Activated naive CD4-positive, alpha-beta T cell treated with anti-CD3 and anti-CD28 coated beads, Interleukin-2, amount 50 U/mL, for 16 hours (primary cell): ENCODE measurements at places on chromosomes 5 and 9.

GRCh38 chr9:93108291-93109041, 12.4 kb downstream of the CARD19 start:
- DNase-seq, result peak; percentile 55

DNA sequence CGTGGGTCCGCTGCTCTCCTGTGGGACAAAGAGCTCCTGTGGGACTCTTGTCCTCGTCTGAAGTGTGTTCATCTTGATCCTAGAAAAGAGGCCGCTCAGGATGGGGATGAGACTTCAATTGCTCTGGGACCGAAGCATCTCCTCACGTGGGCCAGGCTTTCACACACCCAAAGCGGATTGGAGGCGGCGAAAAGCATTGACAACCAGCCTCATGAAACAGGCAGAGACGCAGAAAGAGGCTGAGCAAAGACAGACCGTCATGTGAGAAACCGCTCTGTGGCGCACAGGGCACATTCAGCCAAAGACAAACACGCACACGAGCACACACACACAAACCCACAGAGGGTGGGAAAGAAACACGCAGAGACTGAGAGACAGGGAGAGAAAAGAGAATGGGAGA, 479.5 kb downstream of the SPATA31A7 start:
- DNase-seq, result no peak

GRCh38 chr5:146662229-146662628, 146.2 kb upstream of the GPR151 start:
- DNase-seq, result no peak

- no peak for DNase-seq
Observed at GRCh38 chr5:146574713-146575112, 58.7 kb upstream of the GPR151 start.

DNA sequence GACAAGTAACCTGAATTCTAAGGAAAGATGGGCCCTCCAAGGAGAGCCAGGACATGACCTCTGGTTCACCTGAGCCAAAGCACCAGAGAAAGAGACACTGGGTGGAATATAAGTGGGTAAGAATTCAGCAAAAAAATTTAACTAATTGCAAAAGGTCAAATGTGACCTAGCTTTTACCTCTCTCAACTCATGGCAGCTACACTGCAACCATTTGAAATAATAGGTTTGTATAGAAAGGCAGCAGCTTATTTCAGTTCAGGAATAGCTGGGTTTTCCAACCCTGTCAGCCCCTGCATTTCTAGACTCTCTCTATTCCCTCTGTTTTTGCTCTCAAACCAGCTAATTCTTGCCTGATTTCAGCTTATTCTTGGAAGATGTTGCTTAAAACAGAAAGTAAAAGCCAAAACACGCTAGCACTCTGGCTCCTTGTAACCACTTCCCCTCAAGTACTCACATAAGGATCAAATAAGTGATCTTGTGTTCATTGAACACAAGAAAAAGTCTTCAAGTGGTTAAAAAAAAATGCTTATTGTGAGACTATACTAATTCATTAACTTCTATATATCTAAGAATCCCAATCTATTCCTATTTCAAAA, 101.1 kb upstream of the NR4A3 start:
- DNase-seq, result no peak

GRCh38 chr5:1965925-1966324, 83.2 kb upstream of the IRX4 start:
- no peak for DNase-seq

DNA sequence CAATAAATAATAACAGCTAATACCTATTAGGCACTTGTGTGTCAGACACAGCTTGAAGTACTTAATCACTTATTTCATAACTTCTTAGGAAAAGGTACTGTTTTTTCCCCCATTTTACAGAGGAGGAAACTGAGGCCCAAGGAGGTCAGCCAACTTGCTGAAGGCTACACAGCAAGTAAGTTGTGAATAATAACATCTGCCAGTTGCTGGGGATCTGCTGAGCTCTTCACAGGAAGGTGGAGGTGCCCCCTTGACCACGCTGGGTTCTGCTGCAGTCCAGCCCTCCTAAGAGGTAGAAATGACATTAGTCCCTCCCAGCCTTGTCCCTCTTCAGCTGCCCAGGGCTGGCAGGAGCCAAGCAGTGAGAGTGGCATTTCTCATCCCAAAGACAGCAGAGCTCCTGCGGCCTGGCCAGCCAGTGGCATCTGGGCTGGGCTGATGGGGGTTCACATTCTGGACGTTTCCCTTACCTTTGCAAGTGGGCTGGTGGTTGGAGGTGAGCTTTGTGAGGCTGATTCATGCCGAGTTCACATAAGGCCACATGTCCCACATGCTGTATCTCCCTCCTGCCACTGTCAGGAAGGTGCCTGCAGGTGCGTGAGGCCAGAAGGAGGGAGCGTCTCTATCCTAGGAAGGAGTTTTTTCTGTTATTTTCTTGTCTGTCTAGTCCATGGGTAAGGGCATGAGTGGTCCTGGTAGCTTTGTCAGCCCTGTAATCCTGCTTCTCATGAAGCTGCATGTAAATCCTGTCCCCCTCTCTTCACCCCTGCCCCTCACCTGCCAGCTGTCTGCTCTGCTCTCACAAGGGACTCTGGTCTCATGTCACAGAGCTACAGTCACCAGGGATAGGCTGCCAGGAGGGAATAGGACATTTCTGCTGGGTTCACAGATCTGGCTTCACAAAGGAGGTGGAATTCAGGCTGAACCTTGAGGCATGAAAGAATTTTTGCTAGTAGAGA, 171.7 kb downstream of the MACROH2A1 start:
- no peak for DNase-seq

DNA sequence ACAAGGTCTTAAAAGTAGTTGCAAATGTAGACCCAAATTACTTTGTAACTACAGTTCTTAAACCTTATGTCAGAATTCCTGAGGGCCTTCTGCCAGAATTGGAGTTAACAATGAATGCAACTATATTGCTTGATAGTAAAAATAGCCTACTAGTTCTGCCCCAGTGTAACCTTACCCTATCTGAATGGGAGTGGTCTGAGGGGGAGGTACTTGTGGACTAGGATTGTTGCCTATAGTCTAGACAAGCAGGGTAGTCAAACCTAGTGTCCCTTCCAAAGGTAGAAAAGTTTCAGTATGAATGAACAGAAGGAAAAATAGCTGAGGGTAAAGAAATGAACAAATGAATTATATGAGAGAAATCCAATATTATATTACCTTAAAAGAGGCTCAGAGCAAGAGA, 242.2 kb downstream of the PJA2 start:
- no peak for DNase-seq

DNA sequence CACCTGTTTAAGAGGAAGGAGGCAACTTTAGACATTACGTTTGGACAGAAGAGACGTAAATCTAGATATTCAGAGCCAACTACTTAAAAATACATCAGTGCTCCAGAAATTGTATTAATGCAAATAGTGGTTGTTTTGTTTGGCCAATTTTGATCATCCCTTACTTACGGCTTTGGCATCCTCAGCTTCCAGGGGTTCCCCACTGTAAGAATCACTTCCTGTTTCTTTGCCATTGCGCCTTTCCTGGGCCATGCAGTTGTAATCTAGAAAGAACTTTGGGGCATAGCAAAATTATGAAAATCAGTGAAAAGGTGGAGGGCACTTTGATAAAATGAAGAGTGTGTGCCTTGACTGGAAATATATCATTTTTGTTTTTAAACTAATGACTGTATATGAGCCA, 537.2 kb upstream of the TLE4 start:
- DNase-seq, result no peak
